ENCODE measurements at places on chromosomes 1 and 21. TPM values are rescaled to one million over a fixed set of nuclear protein-coding genes. Genes with fewer than 3 reads are reported as not detected.

Gene GJA8
- not detected for total RNA-seq

Gene GJC2
- total RNA-seq = 1.6 TPM

Gene XCL2
- total RNA-seq = not detected

Gene SLC45A3
- total RNA-seq = 1.6 TPM

- H3K27ac ChIP-seq = peak overlapping the region; percentile 45
- peak overlapping the region; percentile 54 for H3K4me3 ChIP-seq
- H3K27me3 ChIP-seq = no peaks in the 10 kb centered on the region
- DNase-seq = peak; percentile 93
These were observed 1.4 kb upstream of the PTPRF start for GRCh38 chr1:43529206-43529731.

- peaks cover 15% of the 10 kb centered on the region for H3K36me3 ChIP-seq
- peaks cover 17% of the 10 kb centered on the region for H3K4me1 ChIP-seq
- H3K4me3 ChIP-seq = no peak overlapping the region
- no peaks in the 10 kb centered on the region for H3K27me3 ChIP-seq
These were observed 39.9 kb downstream of the KIAA1614 start for GRCh38 chr1:180952657-180953013.

DNA sequence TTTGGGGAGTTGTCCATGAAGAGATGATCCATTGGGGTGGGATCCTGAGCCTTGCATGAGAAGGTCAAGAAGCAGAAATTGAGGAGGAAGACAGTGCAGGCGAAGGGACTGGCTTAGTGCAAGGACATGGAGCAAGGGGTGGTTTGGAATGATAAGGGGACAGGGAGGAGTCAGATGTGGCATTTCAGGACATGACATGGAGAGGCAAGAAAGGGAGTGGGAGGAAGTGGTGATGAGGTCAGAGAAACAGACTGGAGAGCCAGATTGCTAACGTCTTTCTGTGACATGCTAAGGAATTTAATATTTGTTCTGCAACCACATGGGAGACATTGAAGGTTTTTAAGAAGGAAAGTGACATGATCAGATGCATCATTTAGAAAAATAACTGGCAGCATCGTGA, 346.8 kb upstream of the FMN2 start:
- no peaks in the 10 kb centered on the region for H3K4me1 ChIP-seq
- no peaks in the 10 kb centered on the region for H3K36me3 ChIP-seq
- H3K4me3 ChIP-seq = no peak overlapping the region
- peaks cover 3% of the 10 kb centered on the region for H3K27me3 ChIP-seq
- no peak overlapping the region for H3K27ac ChIP-seq

Gene TMPRSS3
- total RNA-seq = not detected

DNA sequence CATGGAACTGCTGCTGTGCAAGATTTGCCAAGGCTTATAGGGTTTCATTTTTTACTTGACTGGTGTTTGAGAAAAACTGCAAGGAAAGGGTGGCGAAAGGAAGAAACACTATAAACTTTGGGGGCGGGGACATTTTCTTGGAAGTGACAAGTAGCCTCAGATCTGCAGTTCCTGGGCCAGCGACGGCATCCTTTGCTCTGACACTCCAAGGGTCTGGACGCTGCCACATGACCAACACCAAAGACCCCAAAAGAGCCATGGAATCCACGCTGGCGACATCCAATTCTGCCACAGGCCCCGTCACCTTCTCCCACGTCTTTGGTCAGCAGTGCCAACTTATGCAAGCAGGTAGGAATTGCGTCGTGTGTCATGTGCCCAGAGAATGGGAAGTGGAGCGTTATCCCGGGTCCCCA, 193.4 kb downstream of the PRDM2 start:
- H3K4me3 ChIP-seq = peak overlapping the region; percentile 49
- no peaks in the 10 kb centered on the region for H3K36me3 ChIP-seq
- DNase-seq = no peak
- H3K4me1 ChIP-seq = peaks cover 4% of the 10 kb centered on the region

DNA sequence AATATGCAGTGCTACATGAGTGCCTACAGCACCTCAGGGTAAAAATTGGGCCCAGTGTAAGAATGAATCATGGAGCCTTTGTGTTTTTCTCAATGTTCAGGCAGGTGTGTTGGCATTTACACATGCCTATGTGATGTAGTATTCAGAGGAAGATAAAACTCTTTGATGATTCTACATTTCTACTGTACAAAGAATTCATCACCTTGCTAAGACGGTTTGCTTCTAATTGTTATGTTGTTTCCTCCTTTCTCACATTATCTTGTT, 867.3 kb downstream of the TTLL7 start:
- H3K36me3 ChIP-seq = no peaks in the 10 kb centered on the region
- H3K27me3 ChIP-seq = no peaks in the 10 kb centered on the region
- no peak overlapping the region for H3K27ac ChIP-seq
- H3K4me3 ChIP-seq = no peak overlapping the region
- DNase-seq = no peak

- H3K27ac ChIP-seq = no peak overlapping the region
- no peak for DNase-seq
These were observed 410.4 kb upstream of the BEND5 start for GRCh38 chr1:49187056-49187455.

GRCh38 chr1:248183996-248184395, 9.4 kb downstream of the OR2M2 start:
- H3K4me1 ChIP-seq = no peaks in the 10 kb centered on the region
- DNase-seq = no peak
- H3K27ac ChIP-seq = no peak overlapping the region
- H3K4me3 ChIP-seq = no peak overlapping the region
- H3K36me3 ChIP-seq = no peaks in the 10 kb centered on the region
- no peaks in the 10 kb centered on the region for H3K27me3 ChIP-seq

GRCh38 chr1:34924759-34925555, 4.5 kb downstream of the DLGAP3 start:
- no peak overlapping the region for H3K4me3 ChIP-seq
- H3K36me3 ChIP-seq = no peaks in the 10 kb centered on the region
- peaks cover 4% of the 10 kb centered on the region for H3K4me1 ChIP-seq
- no peak overlapping the region for H3K27ac ChIP-seq
- peaks cover 23% of the 10 kb centered on the region for H3K27me3 ChIP-seq

DNA sequence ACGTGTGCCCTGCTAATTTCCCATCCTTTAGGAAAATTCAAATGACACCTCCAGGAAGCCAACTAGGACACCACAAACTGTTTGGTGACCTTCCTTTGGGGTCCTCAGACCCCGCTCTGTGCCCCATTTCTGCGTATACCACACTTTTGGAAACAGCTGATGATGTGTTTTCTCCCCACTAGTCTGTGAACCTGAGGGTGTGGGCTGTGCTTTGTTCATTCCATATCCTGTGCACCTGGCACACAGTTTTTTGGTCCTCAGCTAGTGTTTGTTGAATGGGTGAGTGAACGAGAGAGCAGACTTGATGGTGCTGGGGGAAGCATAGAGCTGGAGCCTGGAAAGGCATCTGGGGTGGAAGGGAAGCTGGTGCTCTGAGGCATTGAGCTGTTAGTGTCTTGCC, 48.6 kb downstream of the RPS6KA1 start:
- no peak overlapping the region for H3K4me3 ChIP-seq
- no peak overlapping the region for H3K27ac ChIP-seq
- peaks cover 19% of the 10 kb centered on the region for H3K27me3 ChIP-seq
- no peaks in the 10 kb centered on the region for H3K36me3 ChIP-seq
- no peaks in the 10 kb centered on the region for H3K4me1 ChIP-seq
